Thyroid gland (tissue), 4 donors: ENCODE measurements at places on chromosomes 4 and X. TPM values are rescaled to one million over a fixed set of nuclear protein-coding genes. Genes with fewer than 3 reads are reported as not detected.

GRCh38 chr4:124810827-124811226 lies 98.3 kb upstream of the ANKRD50 start:
- DNase-seq: no peak
- no peaks in the 10 kb centered on the region for H3K27me3 ChIP-seq
- no peak overlapping the region for H3K27ac ChIP-seq

DNA sequence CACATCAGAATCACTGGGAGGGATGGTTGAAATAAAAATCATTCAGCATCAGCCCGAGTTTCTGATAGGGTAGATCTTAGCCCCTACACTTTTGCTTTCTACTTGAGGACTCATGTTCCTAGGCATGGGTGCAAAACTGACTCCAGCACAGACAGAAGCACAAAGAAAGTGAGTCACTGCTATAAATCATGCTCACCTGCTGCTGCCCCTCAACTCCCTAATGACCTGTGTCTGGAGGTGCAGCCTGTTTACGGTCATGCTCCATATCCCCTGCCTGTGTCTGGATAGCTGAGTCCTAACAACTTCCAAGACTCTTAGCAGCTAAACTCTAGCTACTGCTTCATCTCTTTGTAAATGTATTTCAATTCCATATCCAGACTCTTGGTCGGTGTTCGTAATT lies 57.8 kb downstream of the ADGRA3 start:
- DNase-seq: peak; percentile 65
- no peaks in the 10 kb centered on the region for H3K36me3 ChIP-seq
- H3K27me3 ChIP-seq: no peaks in the 10 kb centered on the region
- H3K4me1 ChIP-seq: peaks cover 3% of the 10 kb centered on the region

DNA sequence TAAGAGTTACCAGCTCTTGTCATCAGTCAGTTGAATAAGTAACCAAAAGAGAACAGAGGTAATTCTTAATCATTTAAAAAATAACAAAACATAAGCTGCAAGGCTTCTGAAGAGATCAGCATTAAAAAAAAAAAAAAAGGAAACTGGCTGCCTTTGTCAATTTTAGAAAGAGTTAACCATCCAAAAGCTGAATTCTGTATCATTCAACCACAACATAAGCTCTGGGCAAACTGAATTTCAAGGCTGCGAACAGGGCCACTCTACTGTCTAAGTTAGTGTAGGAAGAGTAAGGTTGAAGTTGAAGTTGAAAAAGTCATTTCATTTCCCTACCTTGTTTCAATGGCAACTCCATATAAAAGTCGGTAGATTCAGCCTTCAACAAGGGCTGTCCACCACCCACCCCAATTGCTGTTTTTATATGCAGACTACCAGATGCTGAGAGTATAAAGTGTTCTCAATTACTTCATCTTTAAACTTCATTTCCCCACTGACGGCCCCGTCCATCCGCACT lies 1.1 kb upstream of the LIN54 start:
- H3K27me3 ChIP-seq: no peaks in the 10 kb centered on the region
- H3K36me3 ChIP-seq: no peaks in the 10 kb centered on the region
- H3K4me1 ChIP-seq: peaks cover 28% of the 10 kb centered on the region

- H3K27me3 ChIP-seq: no peaks in the 10 kb centered on the region
- no peak overlapping the region for H3K4me3 ChIP-seq
- H3K27ac ChIP-seq: no peak overlapping the region
- no peaks in the 10 kb centered on the region for H3K4me1 ChIP-seq
- no peak for DNase-seq
These were observed 41.7 kb downstream of the SMIM14 start for GRCh38 chr4:39596971-39597370.

DNA sequence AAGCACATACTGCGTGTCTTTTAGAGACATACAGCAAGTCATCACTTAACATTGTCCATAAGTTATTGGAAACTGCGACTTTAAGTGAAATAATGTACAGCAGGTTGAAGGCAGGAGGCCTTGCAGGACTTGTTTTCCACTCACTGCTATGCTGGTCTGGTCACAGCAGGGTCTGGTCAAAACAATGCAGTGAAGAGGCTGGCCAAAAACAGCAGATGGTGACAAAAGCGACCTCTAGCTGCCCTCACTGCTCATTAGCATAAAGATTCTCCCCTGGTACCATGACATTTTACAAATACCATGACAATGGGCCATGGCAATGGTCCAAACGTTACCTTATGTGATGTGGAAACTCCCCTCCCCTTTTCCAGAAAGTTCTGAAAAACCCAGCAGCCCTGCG lies 1283.6 kb downstream of the FSTL5 start:
- H3K4me1 ChIP-seq: no peaks in the 10 kb centered on the region
- H3K36me3 ChIP-seq: no peaks in the 10 kb centered on the region
- H3K4me3 ChIP-seq: no peak overlapping the region
- H3K27me3 ChIP-seq: no peaks in the 10 kb centered on the region

- DNase-seq: peak; percentile 0
- H3K27me3 ChIP-seq: peaks cover 4% of the 10 kb centered on the region
- H3K4me1 ChIP-seq: no peaks in the 10 kb centered on the region
- H3K27ac ChIP-seq: peak overlapping the region; percentile 92
- no peak overlapping the region for H3K4me3 ChIP-seq
- H3K36me3 ChIP-seq: no peaks in the 10 kb centered on the region
These were observed 706 bp downstream of the CHIC1 start for GRCh38 chrX:73563738-73564068.

GRCh38 chr4:30727409-30727808 lies 7.2 kb downstream of the PCDH7 start:
- no peak for DNase-seq
- no peak overlapping the region for H3K4me3 ChIP-seq
- no peaks in the 10 kb centered on the region for H3K36me3 ChIP-seq

DNA sequence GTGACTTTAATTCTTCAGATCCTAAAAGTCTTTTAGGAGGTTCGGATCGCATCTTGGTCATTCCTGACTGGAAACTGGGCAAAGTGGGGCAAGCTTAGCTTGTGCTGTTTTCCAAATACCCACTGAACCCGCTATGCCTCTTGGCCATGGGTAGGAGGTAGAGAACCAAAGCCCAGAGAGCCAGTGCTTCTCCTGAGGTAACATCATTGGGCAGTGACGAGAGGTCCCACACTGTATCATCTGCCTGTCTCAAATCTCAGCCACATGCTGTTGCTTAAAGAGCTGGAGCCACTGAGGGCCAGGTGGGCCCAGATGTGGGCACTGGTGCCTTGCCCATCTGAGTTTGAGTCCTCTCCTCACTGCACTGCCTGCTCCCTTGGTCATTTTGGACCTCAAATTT lies 68.2 kb downstream of the SLC2A9 start:
- no peak overlapping the region for H3K27ac ChIP-seq
- no peak for DNase-seq
- H3K36me3 ChIP-seq: no peaks in the 10 kb centered on the region
- H3K27me3 ChIP-seq: no peaks in the 10 kb centered on the region
- no peak overlapping the region for H3K4me3 ChIP-seq

DNA sequence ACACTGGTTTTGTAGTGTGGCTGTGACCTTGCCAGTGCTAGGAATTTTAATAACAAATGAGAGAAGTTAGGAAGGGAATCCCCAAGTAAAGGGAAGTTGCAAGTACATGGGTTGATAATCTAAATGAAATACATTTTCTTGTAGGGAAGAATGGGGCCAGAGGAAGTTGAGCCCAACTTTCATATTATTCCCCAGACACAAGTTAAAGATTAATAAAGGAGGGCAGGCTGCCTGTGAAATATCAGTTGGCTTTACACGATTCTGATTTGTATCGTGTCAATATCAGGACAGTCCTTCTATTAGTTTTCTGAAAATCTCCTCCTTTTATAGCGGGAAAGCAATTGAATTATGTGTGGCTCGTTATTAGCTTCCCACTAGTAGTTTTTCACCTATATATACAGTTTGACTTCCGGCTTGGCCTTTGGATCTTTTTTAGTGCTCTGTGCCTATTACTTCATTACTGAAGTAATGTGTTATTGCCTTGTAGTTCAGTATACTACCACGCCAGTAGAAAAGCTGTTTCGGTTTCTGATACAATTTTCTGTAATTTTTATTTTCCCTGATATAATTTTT lies 1.7 kb downstream of the PDLIM5 start:
- no peak for DNase-seq
- H3K27ac ChIP-seq: peak overlapping the region; percentile 97
- no peaks in the 10 kb centered on the region for H3K27me3 ChIP-seq
- H3K36me3 ChIP-seq: no peaks in the 10 kb centered on the region
- peaks cover 34% of the 10 kb centered on the region for H3K4me1 ChIP-seq

- H3K27me3 ChIP-seq: no peaks in the 10 kb centered on the region
- no peaks in the 10 kb centered on the region for H3K4me1 ChIP-seq
- no peak overlapping the region for H3K27ac ChIP-seq
- H3K4me3 ChIP-seq: no peak overlapping the region
- peaks cover 26% of the 10 kb centered on the region for H3K36me3 ChIP-seq
These were observed 56.7 kb downstream of the CCKAR start for GRCh38 chr4:26433556-26433955.

DNA sequence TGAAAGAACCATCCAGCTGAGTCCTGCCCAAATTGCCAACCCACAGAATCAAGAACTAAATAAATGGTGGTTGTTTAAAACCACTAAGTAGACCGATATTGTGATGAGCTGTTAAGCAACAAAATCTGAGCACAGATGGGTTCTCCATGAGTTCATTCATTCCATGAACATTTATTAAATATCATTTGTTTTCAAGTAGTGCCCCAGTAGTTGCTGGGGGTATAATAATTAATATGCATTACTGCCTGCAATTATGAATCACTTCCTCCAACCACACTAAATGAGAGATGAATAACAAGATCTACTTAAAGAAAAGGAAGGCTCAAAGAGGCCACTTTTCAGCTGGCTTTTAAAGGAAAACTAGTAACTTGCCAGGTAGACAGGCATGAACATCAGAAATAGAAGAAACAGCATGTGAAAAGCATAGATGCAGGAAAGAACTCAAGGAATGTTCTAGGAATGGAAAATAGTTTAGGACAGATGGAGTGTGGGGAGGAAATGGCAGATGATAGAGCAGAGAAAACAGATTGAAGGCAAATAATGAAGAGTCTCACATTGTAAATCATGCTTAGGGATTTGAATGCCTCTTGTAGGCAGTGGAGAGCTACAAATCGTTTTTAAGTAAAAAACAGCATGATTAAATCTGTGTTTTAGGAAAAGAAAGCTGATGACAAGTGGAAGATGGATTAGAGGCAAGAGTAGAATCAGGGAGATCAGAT lies 641.7 kb upstream of the DIPK2B start:
- no peak for DNase-seq
- no peak overlapping the region for H3K27ac ChIP-seq
- H3K4me1 ChIP-seq: no peaks in the 10 kb centered on the region
- H3K36me3 ChIP-seq: no peaks in the 10 kb centered on the region

- H3K27me3 ChIP-seq: no peaks in the 10 kb centered on the region
- H3K27ac ChIP-seq: no peak overlapping the region
- no peaks in the 10 kb centered on the region for H3K4me1 ChIP-seq
- no peak for DNase-seq
These were observed 81.2 kb downstream of the APOOL start for GRCh38 chrX:85084770-85085393.

GRCh38 chr4:153374442-153374841 lies 30.0 kb downstream of the MND1 start:
- H3K27me3 ChIP-seq: no peaks in the 10 kb centered on the region
- no peaks in the 10 kb centered on the region for H3K36me3 ChIP-seq
- DNase-seq: no peak

GRCh38 chrX:45006002-45006800 lies 133.2 kb downstream of the KDM6A start:
- no peak overlapping the region for H3K27ac ChIP-seq
- no peak for DNase-seq
- no peaks in the 10 kb centered on the region for H3K4me1 ChIP-seq
- H3K36me3 ChIP-seq: no peaks in the 10 kb centered on the region
- H3K4me3 ChIP-seq: no peak overlapping the region

- no peaks in the 10 kb centered on the region for H3K27me3 ChIP-seq
- H3K4me3 ChIP-seq: no peak overlapping the region
- H3K4me1 ChIP-seq: peaks cover 37% of the 10 kb centered on the region
- no peak for DNase-seq
These were observed 16.9 kb downstream of the FNIP2 start for GRCh38 chr4:158785718-158786117.

DNA sequence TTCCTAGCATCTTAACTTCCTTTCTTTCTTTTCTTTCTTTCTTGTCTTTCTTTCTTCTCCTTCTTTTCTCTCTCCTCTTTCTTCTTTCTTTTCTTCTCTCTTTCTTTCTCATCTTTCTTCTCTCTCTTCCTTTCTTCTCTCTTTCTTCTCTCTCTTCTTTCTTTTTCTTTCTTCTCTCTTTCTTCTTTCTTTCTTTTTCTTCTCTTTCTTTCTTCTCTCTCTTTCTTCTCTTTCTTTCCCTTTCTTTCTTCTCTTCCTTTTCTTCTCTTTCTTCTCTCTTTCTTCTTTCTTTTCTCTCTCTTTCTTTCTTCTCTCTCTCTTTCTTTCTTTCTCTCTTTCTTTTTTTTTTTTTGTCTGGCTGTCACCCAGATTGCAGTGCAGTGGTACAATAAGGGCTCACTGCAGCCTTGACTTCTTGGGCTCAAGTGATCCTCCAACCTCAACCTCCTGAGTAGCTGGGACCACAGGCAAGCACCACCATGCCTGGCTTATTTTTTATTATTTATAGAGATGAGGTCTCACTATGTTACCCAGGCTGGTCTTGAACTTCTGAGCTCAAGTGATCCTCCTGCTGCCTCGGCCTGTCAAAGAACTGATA lies 17.5 kb downstream of the NMU start:
- H3K4me1 ChIP-seq: no peaks in the 10 kb centered on the region
- H3K27ac ChIP-seq: no peak overlapping the region
- H3K36me3 ChIP-seq: no peaks in the 10 kb centered on the region
- no peak overlapping the region for H3K4me3 ChIP-seq

GRCh38 chrX:19554786-19555185 lies 39.5 kb upstream of the MAP3K15 start:
- no peak overlapping the region for H3K4me3 ChIP-seq
- no peak for DNase-seq
- H3K27ac ChIP-seq: no peak overlapping the region
- no peaks in the 10 kb centered on the region for H3K36me3 ChIP-seq

GRCh38 chr4:45063696-45064095 lies 337.3 kb upstream of the GNPDA2 start:
- DNase-seq: no peak
- H3K27me3 ChIP-seq: no peaks in the 10 kb centered on the region
- H3K36me3 ChIP-seq: no peaks in the 10 kb centered on the region

- no peak for DNase-seq
- H3K36me3 ChIP-seq: no peaks in the 10 kb centered on the region
- no peaks in the 10 kb centered on the region for H3K27me3 ChIP-seq
- no peak overlapping the region for H3K27ac ChIP-seq
These were observed 388.6 kb upstream of the PITX2 start for GRCh38 chr4:111011458-111011857.

DNA sequence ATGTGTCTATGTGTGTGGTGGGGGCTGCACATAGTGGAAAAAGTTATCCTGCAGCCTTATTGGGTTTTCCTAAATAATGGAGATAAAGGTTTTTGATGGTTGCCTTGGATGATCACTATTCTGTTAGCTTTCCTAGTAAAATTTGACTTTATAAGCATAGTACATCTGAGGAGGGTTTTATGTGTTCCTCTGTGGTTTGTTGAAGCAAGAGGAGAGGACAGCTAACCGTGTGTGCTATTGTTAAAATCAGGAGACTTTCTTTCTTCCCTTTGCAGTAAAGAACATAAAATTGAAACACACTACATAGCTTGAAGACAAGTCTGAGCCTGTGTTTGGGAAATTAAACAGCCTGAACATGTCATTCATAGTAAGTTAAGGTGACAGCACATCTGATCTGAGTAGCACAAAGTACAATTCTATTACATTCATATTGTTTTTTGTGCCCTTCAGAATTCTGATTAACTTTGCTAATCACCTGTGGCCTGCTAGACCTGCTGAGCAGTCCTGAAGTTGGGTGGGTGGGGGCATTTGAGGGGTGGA lies 36.8 kb downstream of the C4orf51 start:
- peaks cover 19% of the 10 kb centered on the region for H3K4me1 ChIP-seq
- H3K36me3 ChIP-seq: no peaks in the 10 kb centered on the region
- no peak overlapping the region for H3K27ac ChIP-seq
- no peak overlapping the region for H3K4me3 ChIP-seq

ITIH6 gene
- total RNA-seq: not detected

AMBN gene
- not detected for total RNA-seq

ADGRG4 gene
- total RNA-seq: under 0.01 TPM

CSN1S1 gene
- not detected for total RNA-seq

NPY2R gene
- total RNA-seq: not detected

CXorf49B gene
- not detected for total RNA-seq
